Pancreas (tissue), 10 donors: ENCODE measurements at places on chromosomes 3 and 15. TPM values are rescaled to one million over a fixed set of nuclear protein-coding genes. Genes with fewer than 3 reads are reported as not detected.

Gene TMCO5A
- not detected for total RNA-seq

Gene ZIC1
- total RNA-seq, result not detected

Gene TTC14
- 22.2 TPM for total RNA-seq

Gene DNAH12
- total RNA-seq, result 0.58 TPM

Gene NEDD4
- 3.8 TPM for total RNA-seq

Gene ARID3B
- 2.9 TPM for total RNA-seq

Gene GATA2
- total RNA-seq, result 10.6 TPM

Gene GOLGA8G
- total RNA-seq, result not detected

Gene PLAAT1
- 0.49 TPM for total RNA-seq

Gene IQCF5
- not detected for total RNA-seq

Gene HTR3E
- not detected for total RNA-seq

Gene SAMD7
- total RNA-seq, result not detected

Gene TMC3
- total RNA-seq, result not detected

Gene RAB5A
- total RNA-seq, result 18.5 TPM

Gene PLSCR4
- total RNA-seq, result 28.2 TPM

Gene HYAL3
- 0.59 TPM for total RNA-seq

Gene CHRFAM7A
- total RNA-seq, result 1.1 TPM

Gene POLQ
- total RNA-seq, result 0.49 TPM

Gene ASB14
- total RNA-seq, result not detected

Gene HOMER2
- 180 TPM for total RNA-seq

Gene ZNF385D
- total RNA-seq, result 0.94 TPM

Gene CCDC9B
- total RNA-seq, result 32.6 TPM

Gene ITIH1
- 0.51 TPM for total RNA-seq

Gene VGLL3
- 11.9 TPM for total RNA-seq

Gene FBXW12
- total RNA-seq, result 6.3 TPM

Gene PLCB2
- 1.6 TPM for total RNA-seq

Gene GASK1A
- 4.4 TPM for total RNA-seq

Gene RASL12
- total RNA-seq, result 1.9 TPM

Gene CLEC3B
- 3.7 TPM for total RNA-seq

Gene FSIP1
- total RNA-seq, result 0.64 TPM

Gene SLC28A2
- 0.09 TPM for total RNA-seq

Gene GOLGA8J
- 0.34 TPM for total RNA-seq

Gene COL6A5
- total RNA-seq, result not detected

Gene EXOG
- total RNA-seq, result 4.1 TPM

Gene CHL1
- 3.4 TPM for total RNA-seq

Gene DGKG
- 0.16 TPM for total RNA-seq

Gene PRSS50
- 0.28 TPM for total RNA-seq

Gene BNC1
- total RNA-seq, result not detected

Gene PPARG
- 0.88 TPM for total RNA-seq

Gene P3H2
- total RNA-seq, result 2.4 TPM

Gene SIDT1
- total RNA-seq, result 2.4 TPM

Gene ERICH6
- 0.09 TPM for total RNA-seq

Gene IL17RB
- total RNA-seq, result 6.5 TPM

Gene ECE2
- total RNA-seq, result 9.3 TPM

Gene CD86
- total RNA-seq, result 0.73 TPM

Gene TM4SF4
- 48.9 TPM for total RNA-seq

Gene EPHA6
- total RNA-seq, result 0.55 TPM

Gene GABRB3
- 10.6 TPM for total RNA-seq

Gene LDHAL6B
- not detected for total RNA-seq

Gene MKRN3
- total RNA-seq, result not detected

Gene MRPS25
- 16.8 TPM for total RNA-seq

Gene PP2D1
- not detected for total RNA-seq

Gene SLC35G2
- total RNA-seq, result 3.7 TPM

Gene FBXL22
- 0.28 TPM for total RNA-seq

Gene IQCB1
- 10.2 TPM for total RNA-seq
